ENCODE measurements at places on chromosomes 12 and 14.

DNA sequence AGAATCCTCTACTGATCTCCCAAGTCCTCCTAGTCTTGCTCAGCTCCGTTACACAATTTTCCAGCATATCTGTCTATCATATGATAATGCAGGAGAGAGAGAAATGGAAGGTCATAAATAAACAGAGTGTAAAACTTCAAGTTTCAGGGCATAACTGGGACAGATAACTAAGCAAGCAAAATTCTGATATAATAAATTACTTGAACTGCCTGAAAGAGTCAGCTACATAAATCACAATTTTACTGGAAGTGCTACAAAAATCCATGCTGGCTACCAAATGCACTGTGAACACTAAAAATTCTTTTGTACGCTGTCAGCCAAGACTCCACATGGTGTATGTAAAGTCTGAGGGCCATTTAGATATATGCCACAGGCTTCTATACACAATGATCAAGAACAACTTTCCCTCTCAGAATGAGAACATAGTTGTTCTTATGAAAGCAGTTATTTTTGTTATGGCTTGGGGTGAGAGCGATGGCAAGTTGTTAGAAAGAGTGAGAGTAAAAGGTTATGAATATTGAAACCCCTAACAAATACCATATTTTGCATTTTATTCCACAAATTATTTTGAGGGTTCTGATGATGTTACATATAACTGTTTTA is 41.1 kb downstream of the GRIP1 start:
- peak; percentile 36 for DNase-seq

- DNase-seq: no peak
Measured at GRCh38 chr14:100639280-100639679, 52.1 kb upstream of the BEGAIN start.

DNA sequence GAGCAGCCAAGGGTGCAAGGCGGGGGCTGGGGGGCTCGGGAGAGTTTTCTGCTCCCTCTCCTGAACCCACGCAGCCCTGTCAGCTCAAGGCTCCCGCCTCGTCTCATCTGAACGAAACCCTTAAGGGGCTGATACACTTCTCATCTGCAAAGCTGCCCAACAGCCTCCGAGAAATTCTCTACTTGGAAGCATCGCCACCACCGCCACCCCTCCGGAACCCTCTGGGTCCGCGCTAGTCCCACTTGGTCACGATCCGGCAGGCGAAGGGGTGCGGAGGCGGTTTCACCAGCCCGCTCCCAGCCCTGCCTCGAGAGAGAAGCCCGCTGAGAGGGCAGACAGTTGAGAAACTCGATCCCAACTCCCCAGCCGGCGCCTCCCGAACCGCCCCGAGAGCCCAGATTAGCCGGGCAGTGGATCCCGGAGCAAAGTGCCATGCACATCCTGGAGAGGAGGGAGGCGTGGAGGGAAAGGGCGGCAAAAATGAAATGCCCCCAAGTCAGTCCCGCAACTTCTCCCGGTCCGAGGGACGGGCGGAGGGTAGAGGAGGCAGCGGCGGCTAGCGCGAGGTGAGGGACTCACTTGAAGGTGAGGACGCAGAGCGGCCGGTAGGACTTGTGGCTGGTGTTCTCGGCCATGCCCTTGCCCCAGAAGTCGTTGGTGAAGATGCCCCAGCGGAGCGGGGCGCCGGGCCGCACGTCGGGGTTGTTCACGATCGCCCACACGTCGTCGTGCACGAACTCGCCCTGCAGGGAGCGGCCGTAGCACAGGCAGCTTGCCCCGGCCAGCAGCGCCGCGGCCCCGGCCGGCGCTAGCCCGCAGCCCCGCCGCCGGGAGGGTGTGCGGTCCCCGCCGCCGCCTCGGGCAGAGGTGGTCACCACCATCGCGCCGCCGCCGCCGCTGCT is 620 bp downstream of the TMTC1 start:
- no peak for DNase-seq

DNA sequence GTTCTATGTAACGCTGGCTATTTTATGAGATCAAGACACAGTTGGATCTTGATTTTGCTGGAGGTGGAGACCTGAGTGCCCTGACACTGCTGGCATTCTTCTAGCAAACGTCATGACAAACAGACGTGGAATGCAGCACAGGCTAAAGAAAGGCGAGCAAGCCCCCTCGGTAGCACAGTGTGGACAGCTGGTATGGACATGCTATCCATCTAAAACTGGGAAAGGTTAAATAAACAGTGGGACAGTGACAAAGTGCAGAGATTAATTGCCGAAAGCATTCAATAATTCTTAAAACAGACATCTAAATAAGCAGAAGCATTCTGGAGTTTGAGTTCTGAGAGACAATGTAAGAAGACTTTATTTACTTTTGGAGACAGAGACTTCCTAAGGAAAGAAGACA is 237.2 kb downstream of the FBXL14 start:
- no peak for DNase-seq

- peak; percentile 20 for DNase-seq
Measured at GRCh38 chr12:103877934-103878510, 37.0 kb upstream of the NT5DC3 start.

GRCh38 chr14:104078031-104078455 is 7.5 kb upstream of the ASPG start:
- peak; percentile 80 for DNase-seq

DNA sequence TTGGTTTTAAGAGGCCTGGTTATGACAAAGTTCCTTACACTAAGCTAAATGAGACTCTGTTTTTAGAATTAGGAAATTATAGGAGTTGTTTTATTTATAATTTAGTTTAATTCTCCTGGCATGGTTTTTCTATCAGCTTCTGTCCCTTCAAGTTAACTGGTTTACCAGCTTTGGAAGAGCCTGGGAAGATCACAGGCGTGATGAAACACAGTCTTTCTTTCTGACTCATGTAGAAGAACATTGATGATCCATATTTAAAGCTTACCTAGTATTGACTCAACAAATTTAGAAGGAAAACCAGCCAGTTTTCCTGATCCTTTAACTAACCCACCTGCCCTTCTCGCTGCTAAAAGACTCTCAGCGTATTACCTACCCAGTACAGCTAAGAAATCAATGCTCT is 155.2 kb downstream of the TGFB3 start:
- no peak for DNase-seq

DNA sequence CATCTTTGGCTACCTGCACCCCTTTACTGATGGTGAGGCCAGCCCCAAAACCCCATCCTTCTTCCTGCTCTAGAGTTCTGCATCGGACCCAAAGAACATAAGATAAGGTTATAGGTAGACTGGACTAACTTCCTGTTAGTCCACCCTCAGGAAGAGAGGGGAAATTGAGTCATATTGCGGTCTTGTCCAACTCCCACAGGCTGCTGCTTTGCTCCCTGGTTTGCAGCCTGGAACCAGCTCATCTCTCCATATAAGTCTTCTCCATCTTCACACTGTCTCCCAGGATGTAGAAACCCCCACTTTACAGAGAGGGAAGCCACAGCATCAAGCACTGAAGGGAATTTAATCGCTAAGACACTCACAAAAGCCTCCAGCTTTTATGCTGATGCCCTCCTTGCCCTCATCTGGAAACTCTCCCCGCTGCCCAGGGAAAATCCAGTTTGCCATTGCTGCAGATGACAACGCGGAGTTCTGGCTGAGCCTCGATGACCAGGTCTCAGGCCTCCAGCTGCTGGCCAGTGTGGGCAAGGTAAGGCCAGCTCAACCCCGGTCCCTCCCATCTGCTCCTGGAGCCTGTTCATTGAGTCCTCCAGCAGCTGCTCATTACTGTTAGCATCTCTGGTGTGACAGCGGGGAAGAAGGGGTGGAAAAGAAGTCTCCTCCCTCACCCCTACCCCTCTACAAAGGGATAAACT is 85.3 kb downstream of the B4GALNT3 start:
- DNase-seq: no peak

DNA sequence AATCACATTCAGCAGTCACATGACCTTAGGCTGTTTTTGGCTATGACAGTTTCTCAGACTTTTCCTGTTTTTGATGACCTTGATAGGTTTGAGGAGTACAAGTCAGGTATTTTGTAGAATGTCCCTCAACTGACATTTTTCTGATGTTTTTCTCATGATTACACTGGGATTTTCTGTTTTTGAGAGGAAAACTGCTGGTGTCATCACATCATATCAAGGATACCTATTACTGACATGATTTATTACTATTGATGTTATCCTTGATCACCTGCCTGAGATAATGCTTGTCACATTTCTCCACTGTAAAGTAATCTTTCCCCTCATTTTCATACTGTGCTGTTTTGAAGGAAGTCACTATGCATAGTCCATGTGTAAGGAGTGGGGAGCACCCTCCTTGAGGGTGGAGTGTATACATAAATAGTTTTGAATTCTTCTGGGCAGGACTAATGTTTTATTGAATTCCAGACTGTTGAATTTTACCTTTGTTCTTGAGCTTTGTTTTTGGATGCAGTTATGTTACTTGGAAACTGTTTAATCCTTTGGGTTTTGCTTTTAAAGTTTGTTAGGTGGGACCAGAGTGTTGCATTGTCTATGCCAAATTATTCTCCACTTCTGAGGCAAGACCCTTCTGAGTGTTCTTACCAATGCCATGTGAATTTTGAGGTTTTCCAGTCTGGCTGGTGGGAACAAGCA is 444.5 kb upstream of the FAR2 start:
- no peak for DNase-seq

GRCh38 chr14:92247341-92247740 is 75.6 kb upstream of the SLC24A4 start:
- DNase-seq: no peak

- DNase-seq: no peak
Measured at GRCh38 chr12:77167801-77168200, 102.4 kb upstream of the E2F7 start.

- DNase-seq: no peak
Measured at GRCh38 chr12:50032854-50033581, 7.7 kb upstream of the RACGAP1 start.

DNA sequence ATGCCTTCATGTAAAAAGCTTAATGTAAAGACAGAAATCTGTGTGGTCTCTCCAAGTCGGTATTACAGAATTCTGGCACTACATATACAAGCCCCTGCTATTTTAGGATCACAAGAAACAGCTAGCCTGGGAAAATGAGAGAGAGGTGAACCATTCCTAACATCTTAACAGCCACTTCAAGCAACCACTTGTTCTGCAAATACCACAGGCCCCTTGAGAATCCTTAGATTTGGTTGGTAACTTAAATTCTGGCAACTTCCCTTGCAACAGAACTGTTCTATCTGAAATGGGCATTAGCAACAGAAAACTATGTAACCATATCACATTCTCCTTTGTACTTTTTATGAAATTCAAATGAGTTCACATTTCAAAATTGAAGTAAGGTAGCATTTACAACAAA is 68.5 kb downstream of the SPPL3 start:
- DNase-seq: no peak

- no peak for DNase-seq
Measured at GRCh38 chr14:23577004-23577681, 1.4 kb downstream of the JPH4 start.

- no peak for DNase-seq
Measured at GRCh38 chr12:13891902-13892301, 89.5 kb downstream of the GRIN2B start.

DNA sequence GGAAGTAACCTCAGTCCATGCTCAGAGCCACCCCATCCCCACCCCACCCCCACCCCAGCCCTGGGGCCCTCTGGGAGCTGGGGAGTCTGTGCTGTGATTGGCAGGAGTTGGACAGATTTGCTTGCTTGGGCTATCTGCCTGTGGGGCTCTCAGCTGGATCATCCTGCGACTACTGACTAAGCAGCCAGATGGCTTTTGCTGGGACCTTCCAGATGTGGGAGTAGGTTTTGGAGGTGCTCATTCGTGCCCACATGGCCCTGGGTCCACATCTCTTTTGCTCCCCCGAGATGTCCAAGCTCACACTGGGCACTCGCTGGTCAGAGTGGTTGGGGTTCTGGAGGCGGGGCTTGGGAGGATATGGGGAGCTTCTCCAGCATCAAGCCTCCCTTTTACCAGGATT is 138.9 kb downstream of the TSPAN9 start:
- DNase-seq: no peak

GRCh38 chr12:15808250-15808649 is 19.1 kb upstream of the EPS8 start:
- DNase-seq: no peak

DNA sequence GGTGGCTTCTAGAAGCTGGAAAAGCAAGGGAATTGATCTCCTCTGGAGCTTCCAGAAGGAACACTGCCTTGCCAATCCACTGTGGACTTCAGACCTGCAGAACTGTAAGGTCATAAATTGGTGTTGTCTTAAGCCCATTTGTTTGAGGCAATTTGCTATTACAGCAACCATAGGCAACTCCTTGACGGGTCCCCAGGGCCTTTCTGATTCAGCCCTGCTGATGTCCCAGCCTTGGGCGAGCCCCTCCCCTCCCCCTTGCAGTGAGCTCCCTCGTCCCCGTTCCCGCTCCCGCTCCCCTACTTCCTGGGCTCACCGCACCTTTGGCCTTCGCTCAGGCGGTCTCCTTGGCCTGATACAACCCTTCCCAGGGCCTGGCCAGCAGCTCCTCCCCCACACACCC is 18.9 kb upstream of the DIO3 start:
- DNase-seq: no peak

DNA sequence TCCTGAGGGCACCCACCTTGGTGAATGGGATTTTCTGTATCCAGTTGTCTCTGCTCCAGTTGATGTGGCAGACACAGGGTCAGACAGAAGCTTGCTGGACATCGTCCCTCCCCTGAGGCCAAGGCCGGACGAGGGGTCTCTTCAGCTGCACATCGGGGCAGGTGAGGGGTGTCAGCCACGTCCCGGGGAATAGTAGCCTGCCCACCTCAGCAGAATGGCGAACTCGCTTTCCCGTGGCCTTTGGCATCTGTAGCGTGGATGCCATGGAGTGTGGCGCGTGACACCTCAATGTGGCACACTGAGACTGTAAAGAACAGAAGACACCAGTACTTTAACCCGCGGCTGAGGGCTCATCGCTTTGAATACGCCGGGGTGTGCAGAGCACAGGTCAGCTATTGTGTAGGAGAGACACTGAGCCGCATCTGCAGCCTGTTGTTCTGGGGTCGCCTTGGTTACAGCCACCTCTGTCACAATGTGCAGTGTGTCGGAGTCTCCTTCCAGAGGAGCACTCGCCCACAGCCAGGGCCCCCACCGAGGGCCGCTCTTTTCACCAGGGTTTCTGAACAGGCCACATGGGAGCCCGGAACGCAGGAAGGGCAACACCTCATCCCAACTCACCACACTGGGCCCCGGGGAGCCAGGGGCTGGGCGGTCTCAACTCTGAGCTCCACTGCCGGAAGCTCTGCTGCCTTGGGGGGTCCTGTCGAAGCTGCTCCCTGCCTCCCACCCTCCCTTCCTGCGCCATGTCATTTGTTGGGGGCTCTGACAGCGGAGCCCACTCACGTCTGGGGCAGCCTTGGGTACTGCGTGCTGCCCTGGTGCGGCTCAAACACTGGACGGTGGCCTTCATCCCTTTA is 77.0 kb downstream of the ADGRD1 start:
- no peak for DNase-seq

DNA sequence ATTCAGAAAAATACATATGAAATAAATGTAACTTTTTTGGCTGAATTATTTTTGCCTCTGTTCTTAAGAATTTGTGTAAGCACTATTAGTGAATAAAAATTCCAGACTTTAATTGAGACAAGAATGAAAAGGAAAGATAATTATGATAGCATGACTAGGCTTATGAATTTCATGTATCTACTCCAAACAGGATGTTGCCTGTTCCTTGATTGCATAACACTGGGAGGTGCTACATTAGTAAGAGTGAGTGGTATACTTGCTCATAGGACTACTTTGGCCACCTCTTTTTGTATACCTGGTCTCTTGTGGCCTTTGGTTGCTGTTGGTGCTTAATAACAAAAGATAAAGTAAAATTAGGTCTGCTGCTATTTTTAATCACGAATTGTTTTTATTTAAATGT is 112.8 kb downstream of the NAV3 start:
- no peak for DNase-seq

Data from NCI-H446 treated with DMSO at 0.1 percent for 48 hours (cell line).